ENCODE measurements at places on chromosomes 4 and X.

GRCh38 chr4:16835597-16836247 lies 62.7 kb downstream of the LDB2 start:
- H3K36me3 ChIP-seq = no peaks in the 10 kb centered on the region
- peaks cover 8% of the 10 kb centered on the region for H3K27me3 ChIP-seq

DNA sequence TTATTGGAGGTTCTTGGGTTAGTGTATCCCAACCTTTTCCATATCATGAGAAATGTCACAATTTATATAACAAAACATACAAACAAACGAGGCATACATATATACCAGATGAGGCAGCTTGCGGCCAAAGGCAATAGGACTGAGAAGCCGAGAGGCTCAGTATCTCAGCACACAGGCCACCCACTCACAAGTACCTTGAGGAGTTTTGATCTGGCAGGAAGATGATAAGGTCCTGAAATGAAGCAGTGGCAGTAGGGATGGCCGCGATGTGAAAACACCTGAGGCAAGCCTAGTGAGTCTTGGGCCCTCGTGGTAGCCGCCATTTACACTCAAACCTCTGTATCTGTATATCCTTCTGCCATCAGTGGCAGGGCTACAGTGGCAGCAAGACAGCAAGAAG lies 55.3 kb upstream of the PRPS1 start:
- no peak for DNase-seq
- H3K4me3 ChIP-seq = no peak overlapping the region
- H3K27me3 ChIP-seq = no peaks in the 10 kb centered on the region
- peaks cover 8% of the 10 kb centered on the region for H3K36me3 ChIP-seq

DNA sequence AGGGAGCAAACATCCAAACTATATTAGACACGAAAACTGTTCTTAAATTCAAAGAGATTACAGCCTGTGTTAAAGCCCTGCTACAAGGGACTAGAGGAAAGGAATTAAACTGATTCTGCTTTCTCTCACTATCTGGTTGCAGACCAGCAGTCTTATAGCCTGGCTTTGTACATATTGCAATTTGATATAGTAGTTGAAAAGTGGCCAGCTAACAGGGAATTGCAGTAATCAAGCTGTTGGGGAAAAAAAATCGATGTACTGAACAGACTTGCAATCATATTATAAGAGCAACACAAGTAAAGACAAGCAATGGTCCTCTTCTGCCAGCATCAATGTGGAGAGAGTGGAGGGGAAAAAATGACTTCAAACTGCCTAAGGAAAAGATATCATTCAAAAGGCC lies 364.4 kb upstream of the EPHA5 start:
- no peak overlapping the region for H3K27ac ChIP-seq
- H3K27me3 ChIP-seq = no peaks in the 10 kb centered on the region
- no peaks in the 10 kb centered on the region for H3K4me1 ChIP-seq
- DNase-seq = no peak
- H3K36me3 ChIP-seq = no peaks in the 10 kb centered on the region

DNA sequence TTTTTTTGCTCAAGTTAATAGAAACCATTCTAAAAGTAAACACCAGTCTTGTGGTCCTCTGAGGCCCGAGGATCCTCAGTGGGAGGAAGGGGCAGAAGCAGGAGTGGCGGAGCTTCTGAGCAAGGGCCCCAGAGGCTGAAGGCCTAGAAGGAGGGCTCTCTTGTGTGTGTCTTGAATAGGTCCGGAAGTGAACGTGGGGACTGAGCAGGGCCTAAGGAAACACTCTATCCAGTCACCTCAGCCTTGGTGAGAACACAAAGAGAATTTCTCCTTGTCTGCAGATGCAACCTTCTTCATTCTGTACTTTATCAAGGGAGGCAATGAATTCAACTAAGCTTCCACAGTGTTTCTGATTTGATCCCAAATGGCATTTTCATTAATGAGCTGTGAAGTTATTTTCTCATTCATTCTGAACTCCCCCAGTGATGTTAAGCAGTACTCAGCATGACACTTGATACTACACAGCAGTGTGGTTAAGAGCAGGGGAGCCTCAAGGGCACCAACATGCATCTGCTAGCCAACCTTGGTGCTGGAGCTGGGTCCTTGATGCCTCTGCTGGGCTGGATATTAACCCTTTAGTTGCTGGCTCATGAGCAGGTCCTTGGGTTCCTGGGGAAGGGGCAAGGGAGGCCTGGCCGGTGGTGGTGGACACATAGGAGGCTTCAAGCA lies 64.7 kb downstream of the RBM47 start:
- H3K4me1 ChIP-seq = peaks cover 3% of the 10 kb centered on the region
- no peaks in the 10 kb centered on the region for H3K36me3 ChIP-seq
- no peak for DNase-seq
- H3K27ac ChIP-seq = no peak overlapping the region
- H3K4me3 ChIP-seq = no peak overlapping the region

- no peak overlapping the region for H3K4me3 ChIP-seq
- no peak for DNase-seq
- H3K27me3 ChIP-seq = no peaks in the 10 kb centered on the region
- no peaks in the 10 kb centered on the region for H3K4me1 ChIP-seq
Observed at GRCh38 chr4:137370679-137371078, 161.6 kb downstream of the PCDH18 start.

DNA sequence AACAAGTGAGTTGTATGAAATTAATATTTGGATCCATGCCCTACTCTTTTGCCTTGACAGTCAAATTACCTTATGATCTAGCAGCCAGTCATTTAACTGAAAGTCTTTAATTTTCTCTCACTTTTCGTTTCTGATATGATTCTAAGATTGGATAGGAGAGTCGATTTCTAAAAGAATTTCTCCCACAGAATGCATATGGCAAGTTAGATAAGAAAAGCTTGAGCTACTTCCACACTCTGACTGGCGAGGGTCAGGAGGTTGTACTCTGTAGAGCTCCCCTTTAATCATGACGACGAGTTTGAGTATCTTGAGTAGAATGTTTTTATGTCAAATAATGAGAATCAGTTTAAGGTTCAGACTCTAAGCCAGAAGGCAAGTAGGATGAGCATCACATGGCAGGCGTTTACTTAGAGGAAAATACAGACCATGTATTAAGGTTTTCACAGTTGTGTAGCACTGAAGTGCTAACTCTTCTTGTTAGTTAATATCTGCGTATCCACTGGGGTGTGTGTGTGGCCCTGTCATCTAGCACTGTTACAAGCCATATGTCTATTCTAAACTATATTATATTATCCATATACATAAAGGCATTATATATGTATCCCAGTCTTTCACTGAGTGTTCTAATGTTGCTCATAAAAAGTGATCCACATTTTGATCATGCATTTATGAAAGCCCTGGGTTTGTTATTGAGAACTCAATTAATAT lies 37.8 kb downstream of the LRP2BP start:
- no peaks in the 10 kb centered on the region for H3K27me3 ChIP-seq
- no peak for DNase-seq
- H3K36me3 ChIP-seq = peaks cover 16% of the 10 kb centered on the region
- H3K4me1 ChIP-seq = no peaks in the 10 kb centered on the region
- no peak overlapping the region for H3K27ac ChIP-seq
- H3K4me3 ChIP-seq = no peak overlapping the region

DNA sequence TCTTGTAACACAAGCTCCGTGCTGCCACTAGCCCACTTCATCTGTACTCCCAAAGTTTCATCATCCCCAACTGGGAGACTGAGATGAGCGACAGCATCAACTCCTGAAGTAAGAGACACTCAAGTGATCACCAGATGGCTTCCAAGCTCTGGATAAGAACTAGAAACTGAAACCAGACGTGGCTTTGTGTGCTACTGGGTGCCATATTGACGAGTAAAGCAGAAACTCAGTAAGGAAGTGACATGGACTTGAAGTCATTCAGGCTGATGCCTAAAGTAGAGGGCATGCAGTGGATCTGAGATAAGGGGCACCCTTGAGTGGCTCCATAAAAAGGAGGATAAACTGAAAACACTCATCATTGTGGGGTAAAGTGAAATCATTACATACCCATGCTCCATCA lies 72.4 kb downstream of the PCYT1B start:
- no peak overlapping the region for H3K27ac ChIP-seq
- no peak overlapping the region for H3K4me3 ChIP-seq
- no peaks in the 10 kb centered on the region for H3K4me1 ChIP-seq
- DNase-seq = no peak
- H3K36me3 ChIP-seq = no peaks in the 10 kb centered on the region

DNA sequence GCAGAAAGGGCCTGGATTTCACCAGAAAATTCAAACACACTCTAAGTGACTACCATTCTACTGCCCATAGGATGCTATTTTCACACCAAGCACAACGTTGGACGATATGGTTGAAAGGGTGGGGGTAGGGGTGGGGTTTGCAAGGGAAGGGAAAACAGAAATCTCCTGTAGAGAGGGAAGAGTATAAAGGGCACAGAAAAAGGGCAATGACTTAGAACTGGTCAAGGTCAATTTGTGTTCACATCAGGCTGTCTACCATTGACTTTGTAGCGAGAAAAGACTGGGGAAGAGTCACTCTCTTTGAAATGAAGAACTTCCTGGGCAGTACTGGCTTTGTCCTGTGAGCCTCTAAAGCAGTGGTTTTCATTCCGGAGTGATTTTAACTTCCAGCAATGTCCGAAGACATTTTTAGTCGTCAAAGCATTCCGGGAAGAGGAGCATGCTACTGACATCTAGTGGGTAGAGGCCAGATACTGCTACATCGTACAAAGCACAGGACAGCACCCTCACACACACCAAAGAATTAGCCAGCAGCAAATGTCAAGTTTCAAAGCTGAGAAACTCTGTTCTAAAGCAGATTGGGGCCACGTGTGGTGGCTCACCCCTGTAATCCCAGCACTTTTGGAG lies 48.4 kb upstream of the SLC7A3 start:
- H3K27me3 ChIP-seq = peaks cover 7% of the 10 kb centered on the region
- H3K4me1 ChIP-seq = peaks cover 1% of the 10 kb centered on the region
- no peak for DNase-seq
- H3K27ac ChIP-seq = no peak overlapping the region

Data from effector memory CD8-positive, alpha-beta T cell (primary cell).